ENCODE measurements at places on chromosomes 13 and 19.

- no peak for DNase-seq
Observed at GRCh38 chr19:46723023-46723461, 6.1 kb upstream of the PRKD2 start.

GRCh38 chr13:53189162-53189561 is 160.5 kb downstream of the OLFM4 start:
- no peak for DNase-seq

DNA sequence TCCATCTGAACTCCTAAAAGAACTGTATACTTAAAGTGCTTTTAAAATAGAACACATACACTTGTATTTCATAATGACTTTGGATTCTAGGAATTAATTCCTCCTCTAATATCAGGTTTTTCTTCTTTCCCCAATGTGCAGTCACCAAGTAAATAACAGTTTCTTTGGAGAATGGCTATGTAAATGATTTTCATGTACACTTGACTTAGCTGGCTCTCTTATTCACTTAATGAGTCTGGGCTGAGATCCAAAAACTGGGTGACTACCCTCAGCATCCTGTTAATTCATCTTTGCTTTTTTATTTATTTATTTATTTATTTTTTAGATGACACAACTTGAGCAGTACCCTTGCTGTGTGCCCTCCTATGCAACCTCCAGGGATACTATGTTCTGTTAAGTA is 1003.7 kb downstream of the SLITRK1 start:
- DNase-seq = no peak

DNA sequence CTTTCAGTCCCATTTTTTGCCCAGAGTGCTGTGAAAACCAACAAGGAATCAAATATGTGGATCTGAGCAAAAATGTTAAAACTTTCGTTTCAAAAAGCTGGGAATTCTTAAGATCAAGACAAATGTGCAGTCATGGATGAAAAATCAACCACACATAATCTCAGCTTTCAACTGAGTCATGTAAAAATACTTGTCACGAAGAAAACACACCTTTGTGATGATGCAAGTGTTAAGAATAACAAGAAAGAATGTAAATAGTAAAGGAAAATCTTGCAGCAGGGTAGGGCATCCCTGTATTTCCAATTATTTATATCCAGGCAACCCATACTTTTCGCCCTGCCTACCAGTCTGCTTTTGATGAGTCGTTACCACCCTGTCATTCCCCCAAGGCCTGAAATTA is 27.4 kb upstream of the DCLK1 start:
- no peak for DNase-seq

GRCh38 chr13:50224534-50224933 is 209.3 kb downstream of the KCNRG start:
- DNase-seq = no peak

GRCh38 chr13:74280093-74280794 is 146.0 kb upstream of the KLF12 start:
- DNase-seq = no peak

GRCh38 chr19:43504426-43505185 is at the start of gene PHLDB3:
Gene PHLDB3 (minus strand): TSS chr19:43504746. CDS start chr19:43504118, 628 bp downstream.
- DNase-seq = peak; percentile 27

- DNase-seq = no peak
Observed at GRCh38 chr13:41563984-41564365, 106.6 kb downstream of the RGCC start.

DNA sequence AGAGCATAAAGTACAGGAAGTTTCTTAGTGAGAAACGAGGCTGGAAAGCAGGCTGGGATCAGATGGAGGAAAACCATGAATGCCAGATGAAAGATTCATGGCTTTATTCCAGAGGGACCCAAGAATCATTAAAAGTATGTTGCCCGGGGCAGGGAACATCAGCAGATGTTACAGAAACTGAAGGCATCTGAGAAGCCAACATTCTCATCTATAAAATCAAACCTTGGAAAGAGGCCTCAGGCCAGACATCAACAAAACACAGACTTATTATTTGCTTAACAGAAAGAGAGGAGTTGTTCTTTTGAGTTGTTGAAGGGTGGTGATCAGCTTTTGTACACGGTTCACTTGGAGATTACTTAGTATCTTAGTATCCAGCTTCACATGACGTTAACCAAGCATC is 543.6 kb downstream of the RFC3 start:
- no peak for DNase-seq

- DNase-seq = no peak
Observed at GRCh38 chr19:35290381-35291127, 1.4 kb upstream of the MAG start.

- no peak for DNase-seq
Observed at GRCh38 chr13:75610466-75610865, 25.7 kb upstream of the LMO7 start.

GRCh38 chr13:99087954-99088491 is 110.2 kb upstream of the DOCK9 start:
- DNase-seq = no peak

GRCh38 chr19:38142176-38143035 is 81.6 kb downstream of the DPF1 start:
- DNase-seq = peak; percentile 1

- no peak for DNase-seq
Observed at GRCh38 chr19:8265872-8266271, 42.3 kb downstream of the CD320 start.

DNA sequence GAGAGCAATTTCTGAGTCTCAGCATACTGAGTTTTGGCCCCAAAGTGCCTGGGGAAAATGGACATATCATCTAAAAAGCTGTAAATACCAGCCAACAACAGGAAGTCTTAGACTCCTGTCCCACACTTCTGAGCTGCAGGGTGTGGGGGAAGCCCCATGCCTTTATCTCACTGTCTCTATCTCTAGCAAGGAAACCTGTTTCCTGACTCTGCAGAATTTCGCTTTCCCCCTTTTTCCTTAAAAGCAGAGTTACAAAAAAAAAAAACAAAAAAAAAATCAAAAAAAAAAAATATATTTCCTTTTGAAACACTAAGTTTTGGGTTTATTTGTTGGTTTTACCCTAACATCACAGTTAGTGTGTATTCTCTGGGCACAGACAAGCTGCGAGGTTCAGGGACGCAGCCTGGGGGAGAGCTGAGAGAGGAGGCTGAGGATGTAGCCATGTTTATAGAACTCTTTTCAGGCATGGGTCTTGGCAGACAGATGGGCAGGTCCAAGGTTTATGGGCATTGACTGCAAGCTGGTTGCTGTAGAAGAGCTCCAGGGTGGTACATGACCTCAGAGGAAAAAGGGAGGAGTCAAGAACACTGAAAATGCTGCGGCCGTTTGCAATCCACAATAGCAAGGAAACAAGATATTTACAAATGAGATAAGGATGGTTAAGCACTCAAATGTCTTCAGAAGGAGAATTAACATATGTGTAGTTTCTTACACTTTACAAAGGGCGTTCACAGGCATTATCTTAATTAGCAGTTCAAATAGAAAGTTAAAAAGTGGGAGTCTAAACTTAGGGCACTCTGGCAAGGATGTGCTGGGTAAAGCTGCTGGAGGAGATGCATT is 4.9 kb downstream of the MBNL2 start:
- DNase-seq = peak; percentile 30

DNA sequence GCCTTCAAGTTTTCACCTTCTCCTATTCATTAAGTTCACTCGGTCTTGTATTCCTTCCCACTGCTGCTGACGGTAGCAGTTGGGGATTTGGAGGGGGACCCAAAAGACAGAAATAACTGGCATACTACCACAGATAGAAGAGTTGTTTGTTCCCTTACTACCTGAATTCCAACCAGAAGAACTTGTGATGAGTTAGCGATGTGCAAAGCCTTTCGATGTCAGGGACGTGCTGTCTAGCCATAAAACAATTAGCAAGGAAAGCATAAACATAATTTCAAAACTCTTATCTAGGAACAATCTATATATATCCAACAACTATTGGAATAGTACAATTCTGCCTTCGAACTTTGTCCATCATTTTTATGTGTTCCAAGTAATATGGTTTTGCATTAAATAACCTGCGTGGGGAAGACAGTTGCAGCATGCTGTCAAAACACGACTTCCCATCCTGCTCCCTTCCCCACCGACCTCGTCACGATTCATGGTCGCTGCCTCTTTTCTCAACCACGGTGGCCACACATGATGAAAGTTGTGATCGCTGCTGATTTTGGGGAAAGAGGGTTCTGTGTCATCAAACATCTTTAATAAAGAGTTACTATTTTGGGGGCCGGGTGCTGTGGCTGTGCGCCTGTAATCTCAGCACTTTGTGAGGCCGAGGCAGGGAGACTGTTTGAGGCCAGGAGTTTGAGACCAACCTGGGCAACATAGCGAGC is 3.8 kb upstream of the SLC7A9 start:
- DNase-seq = no peak

DNA sequence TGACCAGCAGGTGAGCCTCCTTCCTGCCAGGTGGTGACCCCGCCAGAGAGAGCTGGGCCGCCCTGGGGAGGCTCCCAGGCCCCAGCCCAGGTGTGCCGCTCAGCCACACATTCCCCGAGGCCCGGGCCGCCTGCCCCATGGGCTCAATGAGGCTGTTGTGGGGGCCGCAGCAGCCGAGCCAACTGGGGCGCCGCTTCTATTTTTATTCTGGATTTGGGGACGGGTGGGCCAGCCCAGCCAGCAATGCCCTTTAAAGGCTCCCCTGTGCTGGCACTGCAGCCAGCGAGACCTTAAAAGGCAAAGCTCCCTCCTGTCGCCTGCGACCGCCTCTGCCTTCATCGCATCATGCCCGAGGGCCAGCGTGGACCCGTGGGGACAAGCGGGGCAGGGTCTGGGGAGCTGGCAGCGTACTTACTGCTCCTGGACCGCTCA is 17.7 kb upstream of the CRTC1 start:
- DNase-seq = no peak

DNA sequence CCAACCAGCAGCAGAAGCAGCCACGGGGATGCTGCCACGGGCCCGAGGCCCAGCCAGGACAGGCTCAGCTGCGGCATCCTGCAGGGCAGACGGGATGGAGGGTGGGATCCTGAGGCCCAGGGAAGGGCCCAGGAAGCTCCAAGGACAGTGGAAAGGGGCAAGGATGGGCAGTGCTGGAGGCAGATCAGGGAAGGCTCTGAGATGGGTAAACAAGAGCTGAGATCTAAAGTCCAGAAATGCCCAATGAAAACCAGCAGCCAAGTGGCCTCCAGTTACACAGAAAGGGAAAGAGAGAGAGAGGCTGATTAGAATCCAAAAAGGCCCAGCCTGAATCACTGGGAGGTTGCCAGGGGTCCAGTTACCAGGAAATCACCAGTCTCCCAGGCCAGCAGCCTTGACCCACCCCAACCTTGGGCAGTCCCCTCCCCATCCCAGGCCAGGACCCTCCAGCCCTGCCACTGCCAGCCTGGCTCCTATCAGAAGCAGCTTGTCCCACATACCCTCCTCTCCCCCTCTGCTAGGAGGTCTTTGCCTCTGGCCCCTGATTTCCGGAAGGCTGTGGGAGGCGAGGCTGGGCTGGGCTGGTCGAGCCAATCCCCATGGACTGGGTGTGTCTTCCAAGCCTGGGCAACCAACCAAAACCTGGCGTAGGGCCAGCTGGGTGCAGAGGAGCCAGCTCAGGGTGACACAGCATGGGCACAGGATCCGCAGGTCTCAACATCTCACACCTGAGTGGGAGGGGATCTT is at the start of gene CYP4F11:
TSS of gene CYP4F11 (minus strand) at position 198 of the 747 bp plus-strand sequence. CDS start at position 77, 121 bp downstream.
- no peak for DNase-seq

GRCh38 chr19:30345686-30346085 is 26.5 kb upstream of the ZNF536 start:
- no peak for DNase-seq

DNA sequence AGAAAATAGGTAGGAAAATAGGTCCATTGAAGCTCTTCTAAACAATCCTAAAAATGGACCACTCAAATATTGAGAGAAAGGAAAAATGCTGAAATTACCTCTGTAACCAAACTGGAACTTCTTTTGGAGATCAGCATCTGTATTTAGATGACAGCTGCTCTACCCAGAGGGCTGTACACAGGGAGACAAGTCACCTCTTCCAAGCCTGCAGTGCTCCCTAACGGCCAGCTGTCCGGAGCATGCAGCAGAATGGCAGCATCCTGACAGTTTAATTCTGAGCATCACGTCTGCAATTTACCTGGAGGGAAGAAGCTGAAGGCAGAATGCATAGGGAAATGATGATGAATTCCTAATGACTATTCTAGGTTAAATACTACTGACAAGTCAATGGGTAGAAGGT is 62.8 kb upstream of the DIAPH3 start:
- DNase-seq = no peak

- DNase-seq = no peak
Observed at GRCh38 chr19:28998974-28999373, 214.0 kb downstream of the UQCRFS1 start.

DNA sequence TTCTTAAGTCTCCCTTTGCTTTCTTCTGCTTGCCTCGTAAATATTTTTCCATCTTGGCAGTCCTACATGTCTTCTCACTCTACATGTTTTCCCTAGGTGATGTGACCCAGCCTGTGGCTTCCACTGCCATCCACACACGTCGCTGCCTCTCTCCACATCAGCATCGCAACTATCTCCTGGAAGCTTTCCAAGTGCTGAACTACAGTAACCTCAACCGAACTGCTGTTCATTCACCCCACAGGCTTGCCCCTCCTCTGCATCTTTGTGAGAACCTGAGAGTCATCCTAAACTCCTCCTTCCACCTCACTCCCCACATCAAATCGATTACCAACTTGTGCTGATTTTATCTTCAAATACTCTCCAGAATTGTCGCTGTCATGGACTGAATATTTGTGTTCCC is 41.2 kb upstream of the USPL1 start:
- no peak for DNase-seq

- DNase-seq = no peak
Observed at GRCh38 chr19:38120471-38121025, 103.5 kb downstream of the DPF1 start.

- no peak for DNase-seq
Observed at GRCh38 chr13:29917650-29918049, 67.2 kb upstream of the UBL3 start.

DNA sequence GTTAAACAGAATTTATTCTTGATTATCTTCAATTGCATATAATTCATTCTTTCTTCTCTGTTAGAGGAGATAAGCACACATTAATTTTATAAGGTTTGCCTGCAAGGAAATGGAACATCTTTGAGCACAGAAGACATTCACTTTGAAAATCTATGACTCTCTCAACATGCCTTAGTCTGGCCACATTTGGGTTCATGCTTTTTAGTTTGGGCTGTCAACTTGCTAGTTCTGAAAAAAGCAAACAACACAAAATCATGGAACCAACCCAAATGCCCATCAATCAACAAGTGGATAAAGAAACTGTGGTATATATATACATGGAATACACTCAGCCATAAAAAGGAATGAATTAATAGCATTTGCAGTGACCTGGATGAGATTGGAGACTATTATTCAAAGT is 71.5 kb downstream of the CYSLTR2 start:
- no peak for DNase-seq

DNA sequence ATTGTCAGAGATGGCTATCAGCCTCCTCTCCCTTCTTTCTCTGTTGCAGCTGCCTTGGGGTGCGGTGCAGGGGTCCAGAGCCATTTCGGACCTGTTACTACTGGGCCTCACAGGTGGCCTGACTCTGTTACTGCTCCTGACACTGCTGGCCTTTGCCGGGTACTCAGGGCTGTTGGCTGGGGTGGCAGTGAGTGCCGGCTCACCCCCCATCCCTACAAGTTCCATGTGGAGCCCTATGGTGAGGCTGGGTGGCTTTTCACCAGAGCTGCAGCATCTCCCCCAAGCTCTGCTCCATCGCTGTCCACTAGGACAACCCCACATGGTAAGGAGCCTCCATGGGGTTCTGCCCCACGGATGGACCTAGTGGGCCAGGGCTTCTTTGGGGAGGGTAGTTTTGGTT is 13.7 kb upstream of the ZNF492 start:
- DNase-seq = no peak

- DNase-seq = no peak
Observed at GRCh38 chr19:33609353-33609752, 12.4 kb upstream of the CHST8 start.

GRCh38 chr13:27482983-27483382 is 32.6 kb upstream of the MTIF3 start:
- no peak for DNase-seq
